T-helper 22 cell (primary cell): ENCODE measurements at places on chromosomes 7 and 10.

DNA sequence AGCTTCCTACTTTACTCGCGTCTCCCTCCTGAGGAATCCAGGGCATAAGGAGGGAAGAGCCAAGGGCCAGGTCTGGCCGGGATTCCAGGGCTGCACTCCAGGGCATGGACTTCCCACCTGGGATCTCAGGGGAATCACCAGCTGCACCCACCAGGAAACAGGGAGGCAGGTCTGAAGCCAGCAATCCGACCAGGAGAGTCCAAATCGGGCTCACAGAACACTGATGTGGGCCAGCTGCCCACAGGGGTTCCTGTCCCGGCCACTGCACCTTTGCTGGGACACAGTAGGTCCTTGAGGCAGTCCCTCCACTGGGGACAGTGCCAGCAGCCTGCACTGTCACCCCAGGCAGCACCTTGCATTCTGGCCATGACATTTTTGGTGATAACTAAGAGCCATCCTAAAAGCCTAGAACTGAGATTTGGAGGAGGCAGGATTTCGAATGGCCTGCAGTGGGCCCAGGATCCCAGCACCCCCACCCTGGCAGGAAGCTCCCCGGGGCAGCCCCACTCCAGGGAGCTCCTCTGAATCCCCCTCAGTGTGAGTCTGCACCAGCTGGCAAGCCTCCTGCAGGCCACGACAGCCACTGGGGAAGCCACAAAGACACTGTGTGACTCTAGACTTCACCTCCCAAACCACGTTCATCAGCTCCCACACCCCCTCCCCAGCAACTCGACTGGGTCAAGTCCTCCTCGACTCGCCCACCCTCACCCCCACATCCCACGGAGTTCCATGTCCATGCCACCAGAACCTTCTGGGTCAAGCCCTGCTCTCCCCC lies 71.5 kb upstream of the PPP2R2D start:
- DNase-seq: no peak

DNA sequence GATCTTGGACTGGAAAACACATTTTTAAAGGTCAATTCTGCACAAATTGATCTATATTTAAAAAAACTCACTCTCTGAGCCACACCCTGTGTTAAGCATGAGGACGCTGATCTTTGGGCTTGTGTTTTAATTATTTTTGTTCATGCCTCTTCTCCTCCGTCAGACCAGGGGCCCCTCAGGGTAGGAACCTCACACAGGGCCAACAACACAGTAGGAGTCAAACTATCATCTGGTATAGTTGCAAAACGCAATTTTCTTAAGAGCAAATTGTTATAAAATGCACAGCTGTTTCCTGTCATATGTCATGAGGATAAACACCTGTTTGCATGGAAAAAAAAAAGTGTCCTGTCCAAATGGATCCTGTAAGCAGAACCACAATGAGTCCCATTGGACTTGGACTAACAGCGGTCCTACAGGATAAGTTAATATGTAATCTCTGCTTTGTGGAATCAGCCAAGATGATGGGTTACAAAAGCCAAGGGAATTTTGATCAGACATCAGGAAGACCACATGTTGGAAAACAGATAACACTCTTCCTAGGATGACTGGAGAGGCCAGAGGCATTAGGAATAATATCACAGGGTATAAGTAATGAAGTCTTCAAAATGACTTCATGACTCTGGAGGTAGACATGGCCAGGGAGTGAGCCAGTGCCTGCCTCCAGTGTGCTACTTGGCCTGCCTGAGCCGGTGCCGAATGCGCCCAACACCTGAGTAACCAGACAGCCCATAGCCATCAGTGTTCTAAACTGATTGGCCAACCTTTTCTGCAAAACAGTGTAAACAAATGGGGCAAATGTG lies 184.9 kb upstream of the ADCY1 start:
- no peak for DNase-seq

- no peak for DNase-seq
Measured at GRCh38 chr7:7686811-7687508, 31.4 kb downstream of the RPA3 start.

GRCh38 chr7:128197589-128197988 lies 43.5 kb upstream of the LEP start:
- DNase-seq: no peak

- no peak for DNase-seq
Measured at GRCh38 chr7:107051376-107051775, 6.9 kb downstream of the PRKAR2B start.

- DNase-seq: no peak
Measured at GRCh38 chr10:11533328-11533781, 78.1 kb downstream of the USP6NL start.

GRCh38 chr10:23081891-23082290 lies 13.5 kb upstream of the MSRB2 start:
- no peak for DNase-seq

DNA sequence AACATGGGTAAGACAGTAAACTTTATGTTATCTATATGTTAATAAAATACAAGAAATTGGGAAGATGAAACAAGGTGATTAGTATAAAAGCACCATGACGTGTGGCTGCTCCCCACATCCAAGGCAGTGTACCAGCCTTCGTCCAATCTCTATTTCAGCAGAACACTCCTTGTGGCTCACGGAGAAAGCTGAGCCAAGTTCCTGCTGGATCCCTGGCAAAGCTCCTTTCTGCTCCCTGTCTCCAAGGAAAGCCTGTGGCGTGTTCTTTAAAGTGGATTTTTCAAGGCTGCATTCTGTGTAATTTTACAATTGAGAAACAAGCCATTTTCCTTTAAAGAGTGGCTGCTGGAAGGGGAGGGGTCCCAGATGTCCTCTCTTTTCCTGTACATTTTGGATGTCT lies 467.3 kb downstream of the PTPRN2 start:
- no peak for DNase-seq

- no peak for DNase-seq
Measured at GRCh38 chr7:80225361-80225760, 90.7 kb downstream of the GNAI1 start.

DNA sequence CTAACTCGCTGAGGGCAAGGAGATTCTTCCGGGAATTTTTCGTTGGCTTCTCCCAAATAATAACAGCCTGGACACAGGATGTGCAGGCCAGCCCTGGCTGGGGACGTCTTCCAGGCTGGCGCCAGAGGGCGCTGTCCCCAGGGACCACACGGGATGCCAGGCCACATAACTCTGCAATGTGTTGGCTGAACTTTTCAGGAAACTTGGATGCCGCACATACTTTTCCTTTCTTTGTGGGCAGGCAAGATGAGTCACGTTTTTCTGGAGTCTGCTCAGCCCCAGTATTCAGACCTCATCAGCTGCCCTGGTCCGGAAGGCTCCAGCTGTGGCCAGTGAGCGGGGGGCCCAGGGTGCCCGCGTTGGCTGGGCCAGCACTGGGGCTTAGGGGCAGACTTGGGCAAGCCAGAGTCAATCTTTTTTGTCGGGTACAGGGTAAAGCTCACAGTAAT lies 122.7 kb downstream of the PRKAG2 start:
- DNase-seq: no peak

DNA sequence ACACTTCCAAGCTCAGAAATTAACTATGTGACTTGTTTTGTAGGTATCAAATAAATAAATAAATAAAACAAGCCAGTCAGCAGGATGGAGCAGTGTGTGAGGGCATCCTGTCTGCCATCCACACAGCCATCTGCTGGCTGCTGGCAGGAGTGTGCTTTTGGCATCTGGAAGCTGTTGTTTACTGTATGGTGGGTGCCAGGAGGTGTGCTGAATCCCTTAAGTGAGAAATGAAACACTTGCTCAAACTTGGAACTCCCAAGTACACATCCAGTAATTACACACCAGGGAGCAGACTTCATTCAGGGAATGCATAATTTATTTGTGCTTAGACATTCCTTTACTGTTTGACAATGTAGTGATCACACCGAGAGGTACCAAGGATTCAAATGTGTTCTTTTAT lies 16.9 kb upstream of the TAX1BP1 start:
- no peak for DNase-seq

GRCh38 chr7:130384371-130384801 lies 4.1 kb downstream of the CPA1 start:
- no peak for DNase-seq

DNA sequence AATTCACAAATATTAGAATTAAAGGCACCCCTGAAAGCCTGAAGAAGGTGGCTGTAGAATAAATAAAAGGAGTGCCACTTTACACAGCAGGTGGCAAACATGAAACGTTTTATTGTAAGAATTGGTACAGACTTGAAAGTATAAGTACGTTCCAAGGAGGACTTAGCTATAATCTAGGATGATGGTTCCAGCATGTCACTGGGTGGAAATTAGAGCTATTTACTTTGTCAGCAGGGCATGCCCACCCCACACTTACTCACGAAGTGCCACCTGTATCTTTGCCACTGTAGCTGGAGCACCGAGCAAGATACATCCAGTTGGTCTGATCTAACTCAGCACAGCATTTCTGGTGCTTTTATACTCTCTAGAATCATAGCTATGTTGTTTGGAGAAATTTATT lies 97.8 kb downstream of the GRM8 start:
- no peak for DNase-seq

DNA sequence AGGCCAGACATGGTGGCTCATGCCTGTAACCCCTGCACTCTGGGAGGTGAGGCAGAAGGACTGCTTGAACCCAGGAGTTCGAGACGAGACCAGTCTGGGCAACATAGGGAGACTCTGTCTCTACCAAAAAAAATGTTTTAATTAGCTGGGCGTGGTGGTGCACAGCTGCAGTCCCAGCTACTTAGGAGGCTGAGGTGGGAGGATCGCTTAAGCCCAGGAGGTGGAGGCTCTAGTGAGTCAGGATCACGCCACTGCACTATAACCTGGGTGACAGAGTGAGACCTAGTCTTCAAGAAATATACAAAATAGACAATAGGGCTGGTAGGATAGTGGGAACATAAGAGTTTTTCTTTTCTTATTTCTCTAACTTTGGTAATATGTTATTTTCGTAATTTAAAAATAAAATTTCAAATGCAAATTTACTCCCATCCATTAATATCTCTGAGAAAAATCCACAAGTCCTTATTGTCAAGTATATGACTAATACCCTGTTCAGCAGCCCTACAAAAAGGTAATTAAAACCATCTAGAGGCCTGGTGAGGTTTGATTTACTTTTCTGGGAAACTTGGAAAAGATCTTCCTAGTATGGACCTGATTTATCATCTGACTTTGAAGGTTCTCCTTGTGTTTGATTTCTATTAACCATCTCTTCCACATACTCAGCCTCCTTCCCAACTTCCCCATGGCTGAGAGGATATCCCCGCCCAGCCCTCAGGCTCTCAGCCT lies 50.0 kb downstream of the CREB3L2 start:
- no peak for DNase-seq
